ENCODE measurements at places on chromosomes 3 and 15.

GRCh38 chr15:52228921-52229320 lies 37.7 kb upstream of the GNB5 start:
- no peak for DNase-seq

- peak; percentile 13 for DNase-seq
Measured at GRCh38 chr15:44804298-44805046, 68.1 kb downstream of the TRIM69 start.

GRCh38 chr3:179546814-179547241 lies 15.9 kb upstream of the ACTL6A start:
- no peak for DNase-seq

GRCh38 chr15:78933823-78934654 lies 10.8 kb downstream of the CTSH start:
- no peak for DNase-seq

- DNase-seq, result no peak
Measured at GRCh38 chr3:134441821-134442220, 44.0 kb downstream of the ANAPC13 start.

- peak; percentile 5 for DNase-seq
Measured at GRCh38 chr3:50515565-50516439, 12.4 kb upstream of the CACNA2D2 start.

DNA sequence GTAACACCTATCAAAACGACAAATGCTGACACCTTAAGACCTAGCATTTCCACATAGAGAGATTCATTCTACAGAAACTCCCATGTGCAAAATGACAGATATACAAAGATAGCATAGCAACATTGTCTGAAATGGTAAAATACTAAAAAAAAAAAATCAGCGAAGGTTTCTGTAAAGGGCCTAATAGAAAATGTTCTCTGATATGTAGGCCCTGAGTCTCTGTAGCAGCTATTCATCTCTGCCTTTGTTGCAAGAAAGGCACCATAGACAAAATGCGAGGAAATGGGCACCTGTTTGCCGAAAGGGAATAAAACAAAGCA lies 631 bp upstream of the MFGE8 start:
- DNase-seq, result no peak

DNA sequence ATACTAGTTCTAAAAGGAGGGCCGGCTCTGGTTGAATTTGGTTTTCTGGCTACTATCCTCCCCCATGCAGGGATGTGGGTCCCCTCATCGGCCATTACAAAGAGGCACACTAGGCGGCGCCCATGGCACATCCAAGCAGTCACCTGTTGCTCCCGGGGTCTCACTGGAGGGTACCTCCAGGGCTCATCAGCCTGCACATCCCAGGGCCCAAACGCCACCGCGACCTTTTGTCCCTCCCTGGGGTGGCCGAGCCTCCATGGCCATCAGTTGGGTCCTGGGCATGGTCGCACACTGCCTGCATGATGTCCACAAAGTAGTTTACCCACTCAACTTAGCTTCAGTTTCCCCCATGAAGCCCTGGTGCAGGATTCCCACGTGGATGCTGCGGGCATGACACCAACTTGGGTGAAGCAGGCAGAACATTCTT lies 28.3 kb downstream of the IDH3A start:
- DNase-seq, result peak; percentile 18

DNA sequence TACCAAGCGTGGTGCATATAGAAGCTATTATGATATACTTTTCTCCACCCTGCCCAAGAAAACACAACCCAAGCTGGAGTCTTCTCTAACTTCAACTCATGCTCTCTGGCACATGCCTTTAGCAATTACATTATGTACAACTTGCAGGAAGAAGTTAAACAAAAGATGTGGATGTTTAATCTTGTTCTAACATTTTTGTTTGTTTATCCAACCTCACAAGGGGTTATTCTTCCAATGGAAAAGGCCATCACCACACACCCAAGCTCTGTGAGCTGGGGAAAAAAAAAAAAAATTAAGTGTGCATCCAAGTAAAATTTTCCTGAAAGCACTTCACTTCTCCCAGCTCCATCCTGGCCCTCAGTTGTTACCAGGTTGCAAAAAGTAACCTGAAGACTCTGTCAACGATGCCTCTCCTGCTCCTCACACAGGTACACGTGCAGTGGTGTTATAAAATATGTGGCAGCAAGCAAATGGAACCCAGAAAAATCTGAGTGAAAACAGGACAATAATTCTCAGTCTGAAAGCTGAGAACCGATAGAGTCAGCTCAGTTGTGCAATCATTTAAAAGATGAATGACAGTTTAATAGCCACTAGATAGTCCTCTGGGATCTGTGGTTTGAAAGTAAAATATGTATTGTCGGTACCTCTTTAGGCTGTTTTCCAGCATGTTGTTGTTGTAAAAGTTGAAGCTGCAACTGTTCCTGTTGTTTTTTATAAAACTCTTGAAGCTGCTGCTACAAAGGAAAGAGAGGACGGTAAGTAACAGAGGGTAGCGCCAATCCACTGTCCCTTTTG lies 531.4 kb downstream of the FOXP1 start:
- DNase-seq, result peak; percentile 80

All from LHCN-M2 (cell line).